AG09319 (cell line): ENCODE measurements at places on chromosomes 11 and 22.

DNA sequence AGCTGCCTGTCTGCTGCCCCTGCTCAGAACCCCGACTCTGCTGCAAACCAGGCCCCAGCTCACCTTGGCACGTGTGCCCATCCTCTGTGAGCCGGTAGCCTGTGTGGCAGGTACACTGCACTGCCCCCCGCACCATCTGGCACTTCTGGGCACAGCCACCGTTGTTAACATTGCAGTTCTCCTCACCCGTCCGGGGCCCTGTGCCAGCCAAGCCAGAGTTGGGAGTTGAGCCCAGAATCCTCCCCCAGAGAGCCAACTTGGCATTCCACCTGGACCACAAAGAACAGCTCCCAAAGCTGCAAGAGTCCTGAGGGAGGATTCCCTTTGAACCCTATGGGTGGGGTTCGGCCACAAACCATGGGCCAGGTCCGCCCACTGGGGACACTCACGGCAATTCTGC lies 22.5 kb downstream of the LRP4 start:
- no peak for DNase-seq

- no peak for DNase-seq
These were observed 108.5 kb downstream of the PHF21B start for GRCh38 chr22:44901301-44901700.

- no peak for DNase-seq
These were observed 4.4 kb downstream of the NAALADL1 start for GRCh38 chr11:65053827-65054508.

- no peak for DNase-seq
These were observed 117.2 kb upstream of the NAV2 start for GRCh38 chr11:19595499-19595839.

- no peak for DNase-seq
These were observed 104.4 kb upstream of the PARVA start for GRCh38 chr11:12272821-12273617.

DNA sequence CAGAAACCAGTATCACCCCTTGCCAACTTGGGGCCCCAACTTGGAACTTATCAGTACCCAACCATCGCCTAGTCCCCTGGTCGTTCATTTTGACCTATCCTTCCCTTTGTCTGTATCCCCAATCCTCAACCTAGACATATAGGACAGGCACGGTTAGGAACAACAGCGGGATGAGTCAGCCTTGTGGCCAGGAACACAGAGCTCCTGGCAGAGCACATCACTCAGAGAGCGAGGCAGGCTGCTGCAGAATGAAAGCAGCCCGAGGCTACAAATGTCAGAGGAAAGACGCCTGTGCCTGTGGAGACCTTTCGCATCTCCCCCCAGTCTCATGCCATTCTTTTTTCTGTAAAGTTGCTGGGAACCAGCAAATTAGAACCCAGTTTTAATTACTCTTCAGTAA lies 14.6 kb downstream of the DKK3 start:
- DNase-seq = no peak

GRCh38 chr22:45510376-45511232 lies 7.9 kb downstream of the FBLN1 start:
- DNase-seq = no peak
